ENCODE measurements at places on chromosomes 12 and 14.

GRCh38 chr14:101711041-101711856, 50.3 kb upstream of the PPP2R5C start:
- no peak for DNase-seq

- DNase-seq = no peak
These were observed 53.2 kb upstream of the NELL2 start for GRCh38 chr12:44929236-44929885.

DNA sequence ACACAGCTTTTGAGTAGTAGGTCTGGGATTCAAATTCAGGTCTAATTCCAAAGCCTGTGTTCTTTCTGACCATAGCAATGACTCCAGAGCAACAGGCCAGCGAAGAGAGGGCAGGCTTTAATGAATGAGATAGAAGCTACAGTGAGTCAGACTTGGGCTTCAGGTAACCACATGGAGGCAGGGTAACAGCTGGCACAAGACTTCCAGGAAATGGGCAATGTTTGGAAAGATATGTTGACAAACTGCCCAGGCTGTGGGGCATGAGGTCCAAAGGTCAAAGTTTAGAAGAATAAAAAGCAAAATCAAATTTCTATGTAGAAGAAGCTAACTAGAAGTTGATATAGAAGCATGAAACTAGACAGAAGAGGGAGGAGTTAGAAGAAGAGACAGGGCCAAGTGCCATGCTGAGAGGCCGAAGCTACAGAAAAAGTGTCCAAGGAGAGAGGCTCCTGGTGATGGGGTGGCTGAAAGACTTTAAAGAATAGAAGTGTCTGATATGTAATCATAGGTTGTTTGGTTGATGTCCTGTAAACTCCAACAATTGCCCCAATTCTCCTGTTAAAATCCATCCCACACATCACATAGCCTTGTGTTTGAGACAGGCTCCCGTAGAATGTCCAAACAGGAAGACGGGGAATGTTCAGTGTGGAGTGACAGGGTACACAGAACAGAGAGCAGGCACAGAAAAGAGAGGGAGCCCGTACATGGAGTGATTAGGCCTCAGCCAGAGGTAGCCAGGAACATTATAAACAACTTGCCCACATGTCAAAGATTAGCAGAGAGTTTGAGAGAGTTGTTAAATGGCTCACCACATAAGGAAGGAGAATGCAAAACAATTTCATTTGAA, 384.7 kb downstream of the CCDC91 start:
- DNase-seq = no peak

GRCh38 chr12:104671409-104672095, 214.8 kb downstream of the CHST11 start:
- DNase-seq = peak; percentile 95

GRCh38 chr14:35285168-35286002, 6.8 kb upstream of the PSMA6 start:
- DNase-seq = peak; percentile 38

DNA sequence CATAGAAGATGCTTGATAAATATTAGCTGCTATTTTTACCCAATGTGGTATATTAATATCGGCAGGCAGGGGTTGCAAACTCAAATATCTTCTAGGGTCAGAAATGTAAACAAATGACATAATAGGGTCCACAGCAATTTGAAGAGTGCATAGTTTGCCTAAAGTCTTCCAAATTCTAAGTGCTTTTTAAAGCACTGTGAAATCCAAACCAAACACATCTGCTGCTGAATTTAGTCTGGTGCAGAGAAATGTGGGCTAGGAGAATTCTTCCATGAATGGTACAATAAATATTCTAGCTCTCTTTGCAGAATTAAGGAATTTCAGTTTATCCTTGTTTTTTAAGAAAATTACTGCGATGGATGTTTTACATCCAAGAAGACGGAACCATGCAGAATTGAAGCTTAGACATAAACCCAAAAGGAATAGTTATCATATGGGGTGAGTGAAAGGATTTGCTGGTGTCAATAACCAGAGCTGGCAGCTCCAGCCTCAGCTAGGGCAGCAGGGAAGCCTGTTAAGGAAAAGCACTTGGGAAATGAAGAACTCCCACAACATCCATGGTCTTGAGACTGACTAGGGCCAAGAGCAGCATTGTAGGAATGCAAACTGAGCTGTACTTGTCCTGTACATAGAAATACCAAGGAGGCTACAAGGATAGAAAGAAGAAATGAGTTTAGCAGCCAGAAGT, 65.5 kb downstream of the PTPRR start:
- DNase-seq = no peak

DNA sequence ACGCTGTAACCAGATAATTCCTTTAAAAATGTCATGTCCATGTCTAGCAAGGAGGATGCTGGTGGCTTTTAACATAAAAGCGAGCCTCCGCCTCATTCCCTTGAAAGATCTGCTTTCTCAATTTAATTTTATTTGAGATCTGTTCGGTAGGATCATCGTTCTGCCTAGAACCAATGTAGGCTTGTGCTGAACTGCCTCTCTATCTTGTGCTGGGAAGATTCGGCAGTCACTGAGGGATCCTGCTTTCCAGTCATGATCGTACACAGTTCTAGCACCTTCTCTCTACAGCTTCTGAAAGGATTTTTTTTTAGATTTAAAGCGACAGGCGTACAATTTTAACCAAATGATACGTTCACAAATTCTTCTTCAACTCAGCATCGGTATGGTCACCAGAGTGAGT, 54.3 kb downstream of the PEBP1 start:
- peak; percentile 59 for DNase-seq

- no peak for DNase-seq
These were observed 49.3 kb downstream of the RAB35 start for GRCh38 chr12:120067084-120067869.

DNA sequence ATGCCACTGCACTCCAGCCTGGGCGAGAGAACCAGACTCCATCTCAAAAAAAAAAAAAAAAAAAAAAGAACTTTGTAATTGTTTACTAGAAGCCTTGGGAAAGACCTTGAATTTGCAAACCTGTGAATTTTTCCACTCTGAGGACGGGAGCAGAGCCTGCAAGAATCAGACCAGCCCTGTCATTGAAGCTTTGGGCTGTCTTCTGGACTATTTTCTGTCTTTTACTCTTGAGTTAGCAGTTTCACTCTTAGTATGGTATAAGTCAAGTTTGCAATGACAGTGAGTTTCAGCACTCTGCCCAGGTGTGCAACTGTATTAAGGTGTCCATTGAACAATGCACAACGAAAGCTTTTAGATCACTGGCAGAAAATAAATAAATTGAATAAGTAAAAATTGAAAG, 81.4 kb upstream of the KRAS start:
- no peak for DNase-seq

GRCh38 chr12:73307260-73307659, 1035.1 kb downstream of the TRHDE start:
- no peak for DNase-seq

DNA sequence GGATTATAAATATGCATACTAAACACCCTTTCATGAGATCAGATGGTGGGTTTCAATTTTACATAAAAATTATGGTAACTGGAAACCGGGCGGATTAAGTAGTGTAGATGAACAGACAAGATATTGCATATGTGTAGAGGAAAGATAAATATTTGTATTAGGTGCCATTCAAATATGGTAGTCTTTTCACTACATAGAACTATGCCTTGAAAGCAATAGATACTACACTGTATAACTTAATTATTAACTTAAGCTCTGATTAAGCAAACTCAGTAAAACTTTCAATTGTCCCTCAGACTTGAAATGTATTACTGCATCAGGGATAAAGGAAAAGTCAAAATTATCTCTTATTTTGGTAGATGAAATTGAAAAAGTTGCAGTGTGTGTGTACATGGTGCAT, 1.9 kb downstream of the PTPN21 start:
- no peak for DNase-seq

GRCh38 chr12:29778531-29778930, 5.2 kb downstream of the TMTC1 start:
- no peak for DNase-seq

GRCh38 chr12:12461923-12462315, 100.7 kb downstream of the DUSP16 start:
- DNase-seq = no peak

GRCh38 chr12:128949086-128949485, 95.8 kb downstream of the GLT1D1 start:
- no peak for DNase-seq

DNA sequence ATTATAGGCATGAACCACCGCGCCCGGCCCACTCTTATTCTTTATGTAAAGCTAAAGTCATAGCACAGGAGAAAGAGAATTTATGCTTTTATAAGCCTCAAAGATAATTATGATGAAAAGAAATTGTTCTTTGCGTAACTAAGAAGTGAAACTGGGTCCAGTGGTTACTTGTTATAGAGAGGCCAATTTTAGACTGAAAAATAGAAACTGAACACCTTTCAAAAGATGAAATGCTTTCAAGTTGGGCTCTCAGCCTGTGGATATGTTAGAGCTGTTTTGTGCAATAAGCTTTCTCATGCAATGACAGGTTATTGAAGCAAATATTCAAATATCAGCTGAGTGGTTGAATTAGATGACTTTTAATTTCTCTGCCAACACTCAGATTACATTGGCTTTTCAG, 7.9 kb downstream of the TMEM253 start:
- DNase-seq = no peak

DNA sequence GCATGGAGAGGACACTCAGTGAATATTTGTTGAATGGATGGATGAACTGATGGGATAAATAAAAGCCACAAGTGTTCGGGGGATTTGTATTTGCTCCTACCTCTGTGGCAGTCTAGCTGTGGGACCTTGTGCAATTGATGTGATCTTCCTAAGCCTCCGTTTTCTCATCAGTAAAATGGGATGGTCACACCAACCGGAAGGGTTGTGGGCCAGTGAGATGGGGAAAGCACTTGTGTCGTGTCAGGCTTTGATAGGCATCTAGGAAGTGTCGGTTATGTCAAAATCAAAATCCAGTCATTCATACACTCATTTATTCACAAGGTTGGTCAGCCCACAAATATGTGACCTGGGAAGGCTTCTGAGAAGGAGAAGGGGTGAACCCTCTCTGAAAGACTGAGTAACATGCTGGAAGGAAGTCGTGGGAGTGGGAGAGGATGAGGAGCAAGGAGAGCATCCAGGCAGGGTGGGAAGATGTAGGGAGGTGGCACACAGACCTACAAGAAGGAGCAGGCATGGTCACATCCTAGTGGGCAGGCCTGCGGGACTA, 7.8 kb upstream of the SERPINA9 start:
- DNase-seq = peak; percentile 57

GRCh38 chr14:58077621-58078020, 74.4 kb downstream of the ARMH4 start:
- DNase-seq = peak; percentile 86

GRCh38 chr12:42421844-42422779, 96.1 kb downstream of the PPHLN1 start:
- DNase-seq = peak; percentile 74

- no peak for DNase-seq
These were observed 9.2 kb upstream of the APOLD1 start for GRCh38 chr12:12776261-12776660.

DNA sequence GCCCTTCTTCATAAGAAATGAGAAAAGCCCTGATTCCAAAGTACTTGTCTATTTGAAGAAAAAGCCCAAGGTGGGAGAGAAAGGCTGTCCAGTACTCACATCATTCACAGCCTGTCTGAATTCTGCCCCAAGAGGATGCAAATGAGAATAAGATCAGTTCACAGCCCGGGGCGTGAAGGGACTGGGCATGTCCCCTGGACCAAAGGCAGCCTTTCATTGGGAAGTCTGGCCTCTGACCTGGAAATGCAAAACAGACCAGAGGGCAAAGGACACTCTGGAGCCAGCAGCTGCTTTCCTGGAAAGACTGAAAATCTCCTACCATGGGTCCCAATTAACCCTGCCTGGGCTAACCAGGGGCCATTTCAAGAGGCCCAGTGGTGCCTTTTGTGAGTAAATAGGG, 191.2 kb upstream of the PELI2 start:
- no peak for DNase-seq

DNA sequence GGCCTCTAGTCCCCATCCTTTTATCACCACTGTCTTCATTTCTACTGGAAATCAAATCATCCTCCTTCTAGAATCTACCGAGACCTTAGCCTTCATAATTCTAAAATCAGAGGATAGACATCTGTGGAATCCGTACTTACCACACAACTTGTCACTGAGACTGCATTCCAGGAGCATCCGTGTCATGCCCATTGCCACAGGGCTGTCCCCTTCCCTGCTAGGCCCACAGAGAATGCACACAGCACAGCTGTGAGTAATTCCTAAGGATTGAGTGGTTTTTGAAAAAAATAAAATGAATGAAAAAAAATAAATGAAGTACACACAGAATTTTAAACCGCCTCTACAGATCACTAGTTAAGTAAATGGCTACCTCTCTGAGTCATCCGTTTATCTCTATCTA, 21.0 kb upstream of the MAGOHB start:
- DNase-seq = peak; percentile 97

- DNase-seq = no peak
These were observed 319.5 kb downstream of the FUT8 start for GRCh38 chr14:65731933-65732506.

GRCh38 chr14:91869556-91869955, 2.2 kb upstream of the TC2N start:
- no peak for DNase-seq

- DNase-seq = no peak
These were observed 4.6 kb downstream of the IFI27 start for GRCh38 chr14:94115058-94115591.

- DNase-seq = peak; percentile 4
These were observed 30.5 kb downstream of the ALX1 start for GRCh38 chr12:85310456-85311076.

DNA sequence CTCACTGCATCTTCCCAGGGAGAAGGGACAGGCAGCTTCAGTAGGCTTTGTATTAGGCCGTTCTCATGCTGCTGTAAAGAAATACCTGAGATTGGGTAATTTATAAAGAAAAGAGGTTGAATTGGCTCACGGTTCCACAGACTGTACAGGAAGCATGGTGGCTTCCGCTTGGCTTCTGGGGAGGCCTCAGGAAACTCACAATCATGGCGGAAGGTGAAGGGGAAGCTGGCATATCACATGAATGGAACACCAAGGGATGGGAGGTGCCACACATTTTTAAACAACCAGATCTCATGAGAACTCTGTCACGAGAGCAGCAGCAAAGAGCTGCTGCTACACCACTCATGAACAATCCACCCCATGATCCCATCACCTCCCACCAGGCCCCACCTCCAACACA, 182.2 kb upstream of the SFSWAP start:
- DNase-seq = no peak

GRCh38 chr12:14896521-14897169, 11.0 kb upstream of the MGP start:
- DNase-seq = peak; percentile 63

- no peak for DNase-seq
These were observed 193.7 kb downstream of the KIF26A start for GRCh38 chr14:104331871-104332605.

GRCh38 chr12:68381476-68382219, 49.5 kb upstream of the MDM1 start:
- no peak for DNase-seq
